ENCODE measurements at places on chromosomes 1 and 21.

GRCh38 chr1:31583995-31584868 lies 7.9 kb downstream of the TINAGL1 start:
- DNase-seq: no peak

DNA sequence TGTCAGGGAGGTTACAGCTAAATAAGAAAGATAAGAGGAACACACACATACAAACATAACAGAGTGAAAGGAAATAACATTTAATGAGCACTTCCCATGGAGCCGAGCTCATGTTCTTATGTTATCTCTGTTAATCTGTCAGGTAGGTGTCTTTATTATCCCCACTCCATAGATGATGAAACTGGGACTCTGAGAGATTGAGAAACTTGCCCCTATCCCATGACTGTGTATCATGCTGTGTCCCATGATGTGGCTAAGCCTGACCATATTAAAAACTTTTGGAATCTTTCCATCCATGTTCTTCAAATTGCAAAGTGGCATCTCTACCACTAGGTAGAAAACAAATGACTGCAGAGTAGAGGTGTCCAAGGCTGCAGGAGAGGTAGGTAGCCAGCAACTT lies 285.2 kb upstream of the SGIP1 start:
- no peak for DNase-seq

- no peak for DNase-seq
Observed at GRCh38 chr1:161836018-161836417, 69.9 kb downstream of the ATF6 start.

GRCh38 chr1:224851210-224851847 lies 78.1 kb upstream of the DNAH14 start:
- peak; percentile 59 for DNase-seq

GRCh38 chr1:24484199-24484598 lies 18.4 kb upstream of the RCAN3 start:
- no peak for DNase-seq

DNA sequence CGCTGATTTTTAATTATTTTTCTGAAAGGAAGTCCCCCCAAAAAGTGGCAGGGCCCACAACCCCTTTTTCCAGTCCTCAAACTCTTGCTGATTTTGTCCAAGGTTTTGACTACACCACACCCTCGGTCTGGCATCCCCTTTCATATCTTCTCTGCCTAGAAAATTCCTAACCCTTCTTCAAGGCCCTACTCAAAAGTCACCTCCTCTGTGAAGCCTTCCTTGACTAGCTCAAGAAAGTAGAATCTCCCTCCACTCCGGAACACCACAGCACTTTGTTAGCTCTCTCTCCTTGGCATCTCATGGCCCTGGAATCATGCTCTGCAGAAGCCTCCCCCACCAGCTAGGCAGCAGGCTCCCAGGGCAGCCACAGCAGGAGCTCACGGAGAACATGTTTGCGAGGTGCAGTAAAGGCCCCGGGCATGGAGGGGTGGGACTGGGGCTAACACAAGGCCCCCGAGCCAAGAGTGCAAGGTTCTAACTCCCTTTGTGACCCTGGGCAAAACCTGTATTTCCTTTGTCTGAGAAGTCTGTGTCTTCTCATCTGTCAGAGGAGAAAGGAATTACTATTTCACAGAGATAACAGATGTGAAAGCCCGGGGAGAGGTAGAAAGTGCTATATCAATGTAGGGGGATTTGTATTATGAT lies 17.7 kb upstream of the S100A7 start:
- no peak for DNase-seq

GRCh38 chr1:201335901-201336300 lies 41.6 kb downstream of the TNNT2 start:
- no peak for DNase-seq

DNA sequence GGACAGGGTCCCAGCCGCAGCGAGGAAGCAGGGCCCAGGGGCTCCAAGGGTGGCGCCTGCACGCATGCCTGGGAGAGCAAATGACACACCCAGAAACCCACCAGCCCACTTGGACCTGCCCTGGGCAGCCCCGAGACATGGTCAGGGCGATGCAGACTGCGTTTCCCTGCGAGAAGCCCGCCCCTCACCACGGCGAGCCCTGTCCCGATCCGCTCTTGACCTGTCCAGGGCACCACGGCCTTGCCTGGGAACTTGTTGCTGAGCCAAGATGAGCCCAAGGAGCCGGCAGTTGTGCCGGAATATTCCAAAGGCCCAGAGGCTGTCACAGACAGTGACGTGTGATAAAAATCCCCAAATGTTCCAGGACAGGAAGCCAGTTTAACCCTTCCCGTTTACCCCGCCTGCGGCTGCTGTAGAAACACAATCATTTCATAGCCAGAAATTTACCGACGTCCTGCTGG lies 78.1 kb downstream of the SIK1 start:
- no peak for DNase-seq

GRCh38 chr1:46302641-46303037 lies 777 bp downstream of the LRRC41 start:
- no peak for DNase-seq

DNA sequence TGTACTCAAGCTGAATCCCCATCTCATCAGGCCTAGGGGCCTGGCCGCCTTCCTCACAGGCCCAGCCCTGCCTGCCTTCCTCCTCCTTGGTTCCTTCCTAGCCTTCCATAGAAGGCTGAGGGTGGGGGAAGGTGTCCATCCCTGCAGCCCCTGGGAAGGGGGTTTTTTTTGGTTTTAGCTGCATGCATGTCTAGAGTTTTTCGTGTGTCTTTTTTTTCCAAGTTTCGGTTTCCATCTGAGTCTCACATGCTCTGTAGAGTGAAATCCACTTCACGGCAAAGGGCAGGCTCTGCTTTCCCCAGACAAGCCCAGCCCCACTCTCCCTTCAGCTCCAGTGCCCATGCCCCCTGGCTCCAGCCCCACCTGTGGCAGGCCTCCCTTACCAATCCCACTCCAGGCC lies 32.1 kb downstream of the GRHL3 start:
- DNase-seq: no peak

DNA sequence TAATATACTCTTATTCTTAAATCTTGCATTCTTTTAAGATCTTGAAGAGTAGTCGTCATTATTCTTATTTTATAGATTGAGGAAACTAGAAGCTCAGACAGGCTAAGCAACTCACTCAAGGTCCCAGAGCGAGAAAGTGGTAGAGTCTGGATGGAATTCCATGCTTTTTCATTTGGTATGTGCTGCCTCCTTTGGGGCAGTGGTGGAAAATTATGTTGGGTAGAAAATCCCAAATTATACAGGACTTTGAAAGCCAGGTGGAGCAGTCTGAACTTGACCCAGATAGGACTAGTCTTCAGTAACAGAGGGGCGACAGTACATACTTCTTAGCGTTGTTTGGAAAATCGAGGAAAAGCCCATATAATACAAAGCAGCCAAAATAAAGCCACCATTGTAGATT lies 205.6 kb downstream of the ATG4C start:
- DNase-seq: no peak

DNA sequence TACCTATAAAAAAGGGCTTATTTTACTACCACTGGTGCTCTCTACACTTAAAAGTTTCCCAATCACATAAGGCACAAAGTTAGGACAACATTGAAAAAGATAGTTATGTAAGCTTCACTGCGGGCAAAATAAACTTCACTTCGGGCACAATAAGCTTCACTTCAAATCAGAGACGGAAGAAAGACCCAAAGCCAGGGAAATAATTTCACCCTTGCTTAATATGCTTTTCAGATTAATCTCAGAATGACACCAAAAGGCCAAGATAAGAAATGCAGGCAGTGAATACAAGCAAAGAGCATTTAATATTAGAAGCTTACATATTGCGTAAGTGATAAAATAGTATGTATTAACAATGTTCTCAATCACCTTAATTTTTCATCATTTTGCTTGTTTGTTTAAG lies 444.2 kb downstream of the SETD4 start:
- DNase-seq: no peak

GRCh38 chr1:62572476-62572875 lies 24.8 kb upstream of the ANGPTL3 start:
- DNase-seq: no peak

Data from activated T-cell treated with anti-CD3 and anti-CD28 coated beads, Interleukin-2, amount 50 U/mL, for 24 hours (primary cell).